IMR-90 (cell line): ENCODE measurements at places on chromosomes 2 and 18. TPM values are rescaled to one million over a fixed set of nuclear protein-coding genes. Genes with fewer than 3 reads are reported as not detected.

CCDC178 gene
- total RNA-seq = not detected in 2 replicates

TM4SF20 gene
- under 0.01 TPM in 2 replicates for total RNA-seq

GALNT5 gene
- 63.3 and 73.6 TPM in 2 replicates for total RNA-seq

HOXD9 gene
- total RNA-seq = not detected in 2 replicates

SPEG gene
- total RNA-seq = 6.8 and 7.8 TPM in 2 replicates

CTAGE1 gene
- total RNA-seq = under 0.01 TPM in 1 of 2 replicates, not detected in the other

TMEM200C gene
- 1.4 and 1.7 TPM in 2 replicates for total RNA-seq

SLC39A10 gene
- 64.7 and 92.8 TPM in 2 replicates for total RNA-seq

HTR2B gene
- total RNA-seq = 0.56 and 0.72 TPM in 2 replicates

FAM136A gene
- total RNA-seq = 19.9 and 35.0 TPM in 2 replicates

TANC1 gene
- total RNA-seq = 12.8 and 12.9 TPM in 2 replicates

NFATC1 gene
- 0.28 and 0.36 TPM in 2 replicates for total RNA-seq

NOL4 gene
- not detected in 2 replicates for total RNA-seq

C2orf66 gene
- total RNA-seq = not detected in 2 replicates

SERPINB12 gene
- not detected in 2 replicates for total RNA-seq

GBX2 gene
- not detected in 2 replicates for total RNA-seq

CCDC148 gene
- total RNA-seq = 0.18 and 0.56 TPM in 2 replicates

PSMA8 gene
- not detected in 2 replicates for total RNA-seq

AQP4 gene
- total RNA-seq = not detected in 2 replicates

AGXT gene
- total RNA-seq = not detected in 2 replicates

DSG3 gene
- total RNA-seq = not detected in 2 replicates

PROC gene
- total RNA-seq = 0.28 TPM in 1 of 2 replicates, not detected in the other

MSGN1 gene
- not detected in 2 replicates for total RNA-seq

KLHL14 gene
- total RNA-seq = not detected in 2 replicates

SCYGR4 gene
- total RNA-seq = not detected in 2 replicates

ZBTB7C gene
- total RNA-seq = not detected in 2 replicates

TWIST2 gene
- 9.3 and 14.7 TPM in 2 replicates for total RNA-seq

LYG1 gene
- total RNA-seq = not detected in 2 replicates

PARD6G gene
- total RNA-seq = 2.5 and 3.3 TPM in 2 replicates

HEATR5B gene
- total RNA-seq = 17.9 and 20.6 TPM in 2 replicates

PKDCC gene
- total RNA-seq = 50.3 and 55.6 TPM in 2 replicates

LINC00305 gene
- not detected in 2 replicates for total RNA-seq

DCC gene
- 0.54 and 0.83 TPM in 2 replicates for total RNA-seq

OXER1 gene
- total RNA-seq = not detected in 2 replicates

PMAIP1 gene
- total RNA-seq = 14.0 and 26.9 TPM in 2 replicates

NTSR2 gene
- not detected in 2 replicates for total RNA-seq

B3GNT7 gene
- total RNA-seq = under 0.01 TPM in 2 replicates

RMC1 gene
- total RNA-seq = 13.9 and 14.2 TPM in 2 replicates

ABCG8 gene
- total RNA-seq = not detected in 2 replicates

VWA3B gene
- not detected in 2 replicates for total RNA-seq
